Neural progenitor cell (in vitro differentiated cells): ENCODE measurements at places on chromosomes 4 and X.
A peak's percentile ranks its signal among the peaks of the same experiment; 100 is the strongest.

DNA sequence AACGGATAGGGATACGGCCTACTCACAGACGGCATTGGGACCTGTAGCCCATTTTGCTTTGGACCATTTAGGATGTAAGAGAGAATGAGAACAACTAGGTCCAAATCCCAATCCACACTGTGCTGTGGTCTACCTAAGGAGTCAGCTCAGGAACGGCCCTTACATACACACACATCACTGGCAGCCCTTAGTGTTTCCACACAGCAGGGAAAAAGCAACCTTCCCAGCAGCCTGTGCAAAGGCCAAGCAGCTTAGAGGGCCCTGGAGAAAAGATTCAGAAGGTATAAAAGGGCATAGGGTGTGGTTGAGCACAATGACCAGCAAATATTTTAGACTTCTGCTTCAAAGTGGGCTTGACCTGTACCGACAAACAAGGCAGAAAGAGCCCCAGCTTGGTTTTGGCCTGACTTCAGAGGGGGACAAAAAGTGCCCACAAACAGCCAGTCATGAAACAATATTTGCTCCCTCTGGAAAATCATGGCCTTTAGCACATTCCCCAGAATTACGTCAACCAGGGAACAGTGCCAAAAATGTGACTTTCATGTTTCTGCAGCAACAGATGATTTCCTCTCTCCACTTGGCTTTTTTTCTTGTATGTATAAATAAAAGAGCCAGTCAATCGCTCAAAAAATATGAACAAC lies 359.5 kb upstream of the FGF16 start:
- no peak overlapping the region for H3K4me3 ChIP-seq
- H3K27me3 ChIP-seq: no peaks in the 10 kb centered on the region
- H3K27ac ChIP-seq: no peak overlapping the region
- H3K36me3 ChIP-seq: no peaks in the 10 kb centered on the region
- no peaks in the 10 kb centered on the region for H3K4me1 ChIP-seq

GRCh38 chr4:156966836-156967235 lies 4.8 kb downstream of the PDGFC start:
- DNase-seq: no peak
- peaks cover 20% of the 10 kb centered on the region for H3K27me3 ChIP-seq
- no peak overlapping the region for H3K4me3 ChIP-seq
- H3K36me3 ChIP-seq: no peaks in the 10 kb centered on the region
- H3K27ac ChIP-seq: no peak overlapping the region

DNA sequence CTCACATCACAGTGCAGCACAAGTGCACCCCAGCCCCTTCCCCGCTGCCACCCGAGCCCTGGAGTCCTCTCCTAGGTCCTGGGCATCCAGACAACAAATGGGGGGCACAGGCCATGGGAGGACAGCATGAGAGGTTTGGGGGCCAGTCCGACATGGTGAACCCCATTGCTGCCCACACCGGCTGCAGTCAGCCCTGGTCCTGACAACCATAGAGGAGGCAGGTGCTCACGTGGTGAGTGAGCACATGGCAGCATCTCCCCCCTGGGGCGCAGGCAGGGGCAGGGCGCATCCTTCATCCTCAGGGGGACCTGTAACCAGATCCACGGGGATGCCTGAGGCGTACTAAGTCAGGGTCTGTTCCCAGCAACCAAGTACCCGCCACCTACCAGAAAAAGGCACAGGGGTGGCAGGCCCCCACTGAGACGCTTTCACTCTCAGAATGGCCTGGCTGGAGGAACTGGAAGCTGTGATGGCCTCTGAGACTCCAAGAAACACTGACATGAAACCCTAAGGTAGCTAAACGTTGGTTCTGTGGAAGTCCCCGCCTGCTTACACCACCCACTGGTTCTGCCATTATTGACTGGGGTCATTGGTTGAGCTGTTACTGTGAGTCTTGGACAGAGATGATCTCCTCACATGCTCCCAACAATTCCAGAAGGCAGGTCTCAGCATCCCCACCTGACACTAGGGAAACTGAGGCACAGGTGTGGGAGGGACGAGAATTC lies 6.5 kb downstream of the ZFYVE28 start:
- peaks cover 14% of the 10 kb centered on the region for H3K4me1 ChIP-seq
- H3K27me3 ChIP-seq: peaks cover 58% of the 10 kb centered on the region
- DNase-seq: peak; percentile 1
- no peak overlapping the region for H3K27ac ChIP-seq

DNA sequence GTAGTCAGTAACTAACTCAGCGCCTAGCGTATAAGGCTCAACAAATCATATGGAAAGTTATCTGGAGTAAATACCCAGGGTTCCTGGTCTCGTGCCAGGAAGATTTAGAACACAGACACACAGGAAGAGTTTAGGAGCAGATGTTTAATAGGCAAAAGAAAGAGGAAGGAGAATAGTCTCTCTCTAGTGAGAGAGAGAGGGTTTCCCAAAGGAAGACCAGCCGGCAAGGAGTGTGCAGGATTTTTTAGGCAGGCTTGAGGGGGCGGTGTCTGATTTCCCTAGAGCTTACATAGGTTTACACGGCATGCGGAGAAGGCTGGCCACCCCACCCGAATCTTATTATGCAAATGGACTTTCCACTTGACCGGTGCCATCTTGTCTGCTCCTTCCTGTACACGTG lies 284.0 kb upstream of the FRG1 start:
- H3K36me3 ChIP-seq: no peaks in the 10 kb centered on the region
- no peak overlapping the region for H3K27ac ChIP-seq
- H3K4me3 ChIP-seq: no peak overlapping the region

GRCh38 chr4:6901669-6902317 lies 7.8 kb upstream of the TBC1D14 start:
- DNase-seq: no peak
- no peaks in the 10 kb centered on the region for H3K36me3 ChIP-seq
- H3K27me3 ChIP-seq: peaks cover under 1% of the 10 kb centered on the region
- H3K27ac ChIP-seq: no peak overlapping the region
- H3K4me1 ChIP-seq: no peaks in the 10 kb centered on the region

DNA sequence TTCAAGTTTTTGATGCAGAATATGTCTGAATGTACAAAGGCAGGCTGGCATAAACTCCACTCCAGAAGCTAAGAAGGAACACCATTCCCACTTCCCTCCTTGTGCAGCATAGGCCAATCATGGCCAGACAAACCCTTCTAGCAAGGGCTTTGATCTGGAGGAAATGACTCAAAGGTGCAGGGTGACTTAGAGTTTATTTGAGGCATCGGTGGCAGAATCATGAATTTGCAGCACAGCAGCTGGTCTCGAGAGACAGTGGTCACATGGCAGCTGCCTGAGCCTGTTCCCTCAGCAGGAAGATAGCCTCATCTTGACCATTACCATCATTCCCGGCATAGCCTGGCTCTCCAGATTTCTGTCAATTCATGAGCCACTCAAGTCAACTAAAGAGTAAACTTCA lies 154.5 kb downstream of the ATP10D start:
- H3K4me3 ChIP-seq: no peak overlapping the region
- H3K27ac ChIP-seq: no peak overlapping the region
- H3K27me3 ChIP-seq: no peaks in the 10 kb centered on the region
- no peaks in the 10 kb centered on the region for H3K36me3 ChIP-seq
- no peak for DNase-seq

DNA sequence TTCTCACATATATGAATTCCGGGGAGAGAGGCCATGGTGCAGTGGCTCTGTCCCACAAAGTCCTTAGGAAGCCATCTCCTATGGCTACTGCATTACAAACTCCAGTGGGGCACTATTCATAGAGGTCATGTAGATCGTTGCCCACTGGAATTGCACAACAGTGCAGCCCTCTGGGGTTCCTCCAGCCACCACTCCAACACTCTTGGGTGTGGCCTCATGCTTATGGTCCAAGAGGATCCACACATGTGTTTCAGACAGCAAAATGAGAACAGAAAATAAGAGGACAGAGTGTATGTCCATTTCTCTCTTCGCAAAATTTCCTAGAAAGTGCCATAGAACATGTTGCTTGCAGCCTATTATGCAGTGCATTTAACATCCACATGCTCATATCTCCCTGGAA lies 444.2 kb upstream of the FAM241A start:
- no peaks in the 10 kb centered on the region for H3K27me3 ChIP-seq
- no peaks in the 10 kb centered on the region for H3K4me1 ChIP-seq
- H3K27ac ChIP-seq: no peak overlapping the region
- DNase-seq: no peak

DNA sequence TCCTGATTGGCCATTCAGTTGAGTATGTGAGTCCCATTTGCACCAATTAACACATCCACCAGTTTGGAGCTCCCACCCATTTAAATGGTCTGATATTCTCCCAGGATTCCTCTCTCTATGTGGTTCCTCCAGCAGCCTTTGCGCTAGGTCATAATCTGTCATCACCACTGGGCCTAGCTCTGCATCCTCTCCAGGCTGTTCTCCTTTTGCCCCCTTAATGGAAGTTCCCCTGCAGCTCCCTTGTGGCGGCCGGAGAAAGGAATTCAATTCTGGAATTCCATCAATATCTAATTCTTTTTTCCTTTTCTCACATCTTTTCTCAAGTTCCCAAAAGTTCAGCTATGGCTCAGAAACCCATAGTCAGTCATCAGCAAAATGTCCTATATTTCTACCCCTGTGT lies 2184.4 kb upstream of the AGA start:
- no peaks in the 10 kb centered on the region for H3K4me1 ChIP-seq
- no peaks in the 10 kb centered on the region for H3K36me3 ChIP-seq
- no peaks in the 10 kb centered on the region for H3K27me3 ChIP-seq
- peak; percentile 22 for DNase-seq
- no peak overlapping the region for H3K27ac ChIP-seq

- H3K4me3 ChIP-seq: peak within 1 kb of the TSS; percentile 59
- H3K27me3 ChIP-seq: peaks cover 70% of the 10 kb centered on the region
- DNase-seq: peak; percentile 85
- H3K27ac ChIP-seq: no peak within 1 kb of the TSS
- H3K36me3 ChIP-seq: no peaks in the 10 kb centered on the region
- peaks cover 37% of the 10 kb centered on the region for H3K4me1 ChIP-seq
Measured at GRCh38 chr4:139556071-139556723, at the start of gene SETD7. SETD7 (minus strand) TSS chr4:139556219; CDS start chr4:139556137, 82 bp downstream.

GRCh38 chr4:120990246-120990645 lies 67.7 kb upstream of the PRDM5 start:
- no peak overlapping the region for H3K4me3 ChIP-seq
- H3K36me3 ChIP-seq: no peaks in the 10 kb centered on the region
- peaks cover 9% of the 10 kb centered on the region for H3K4me1 ChIP-seq
- no peak for DNase-seq
- H3K27ac ChIP-seq: no peak overlapping the region

DNA sequence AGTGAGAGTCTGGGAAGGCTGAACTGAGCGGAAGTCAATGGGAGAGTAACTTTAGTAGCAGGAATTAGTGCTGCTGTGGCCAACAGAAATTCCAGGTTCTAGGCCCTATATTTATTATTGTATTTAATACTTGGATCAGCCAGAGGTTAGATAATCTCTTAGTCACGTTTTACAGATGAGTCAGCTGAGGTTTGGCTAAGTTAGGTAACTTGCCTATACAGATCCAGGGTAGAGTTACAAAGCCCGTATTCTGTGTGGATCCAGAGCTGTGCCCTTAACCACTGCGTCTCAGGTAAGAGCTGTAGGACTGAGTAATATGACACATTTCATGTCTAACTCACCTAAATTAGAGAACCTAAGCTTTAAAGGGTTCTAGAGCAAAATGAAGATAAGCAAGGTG lies 20.5 kb downstream of the PSMD10 start:
- H3K36me3 ChIP-seq: no peaks in the 10 kb centered on the region
- no peaks in the 10 kb centered on the region for H3K27me3 ChIP-seq
- H3K4me3 ChIP-seq: no peak overlapping the region
- no peak for DNase-seq
- H3K27ac ChIP-seq: no peak overlapping the region
